ENCODE measurements at places on chromosomes 16 and 17.

DNA sequence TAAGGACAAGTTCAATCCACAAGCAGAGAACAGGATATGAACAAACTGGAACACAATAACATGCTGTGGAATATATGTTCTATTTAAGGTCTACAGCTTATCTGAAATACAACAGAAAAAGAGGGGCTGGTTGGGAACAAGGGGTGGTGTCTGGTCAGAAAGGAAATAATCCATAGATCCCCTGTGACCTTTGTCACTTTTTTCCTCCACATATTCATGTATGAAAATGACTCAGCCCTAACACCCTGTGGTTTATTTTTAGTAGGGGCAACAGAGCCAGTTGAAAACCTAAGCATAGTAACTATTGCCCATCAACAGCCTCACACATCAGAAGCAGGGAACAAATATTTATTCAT, 12.3 kb upstream of the SPAG9 start:
- DNase-seq: peak; percentile 11

DNA sequence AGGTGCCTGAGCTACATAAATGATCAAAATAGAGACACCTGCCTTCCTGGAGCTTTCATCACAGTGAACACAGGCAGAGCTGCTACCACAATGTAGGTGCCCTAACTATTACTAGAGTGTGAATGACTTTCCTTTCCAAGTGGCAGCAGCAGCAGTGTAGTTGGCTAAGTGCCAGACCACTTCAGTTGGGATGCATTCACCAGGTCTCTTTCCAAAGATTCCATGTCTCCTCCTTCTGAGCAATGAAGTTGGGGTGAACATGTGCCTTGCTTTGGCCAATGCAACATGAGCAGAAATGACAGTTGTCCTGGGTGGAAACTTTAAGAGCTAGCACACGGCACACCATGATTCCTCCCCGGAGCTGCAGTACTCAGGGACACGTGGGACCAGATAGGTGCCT, 23.3 kb upstream of the CACNG4 start:
- no peak for DNase-seq

DNA sequence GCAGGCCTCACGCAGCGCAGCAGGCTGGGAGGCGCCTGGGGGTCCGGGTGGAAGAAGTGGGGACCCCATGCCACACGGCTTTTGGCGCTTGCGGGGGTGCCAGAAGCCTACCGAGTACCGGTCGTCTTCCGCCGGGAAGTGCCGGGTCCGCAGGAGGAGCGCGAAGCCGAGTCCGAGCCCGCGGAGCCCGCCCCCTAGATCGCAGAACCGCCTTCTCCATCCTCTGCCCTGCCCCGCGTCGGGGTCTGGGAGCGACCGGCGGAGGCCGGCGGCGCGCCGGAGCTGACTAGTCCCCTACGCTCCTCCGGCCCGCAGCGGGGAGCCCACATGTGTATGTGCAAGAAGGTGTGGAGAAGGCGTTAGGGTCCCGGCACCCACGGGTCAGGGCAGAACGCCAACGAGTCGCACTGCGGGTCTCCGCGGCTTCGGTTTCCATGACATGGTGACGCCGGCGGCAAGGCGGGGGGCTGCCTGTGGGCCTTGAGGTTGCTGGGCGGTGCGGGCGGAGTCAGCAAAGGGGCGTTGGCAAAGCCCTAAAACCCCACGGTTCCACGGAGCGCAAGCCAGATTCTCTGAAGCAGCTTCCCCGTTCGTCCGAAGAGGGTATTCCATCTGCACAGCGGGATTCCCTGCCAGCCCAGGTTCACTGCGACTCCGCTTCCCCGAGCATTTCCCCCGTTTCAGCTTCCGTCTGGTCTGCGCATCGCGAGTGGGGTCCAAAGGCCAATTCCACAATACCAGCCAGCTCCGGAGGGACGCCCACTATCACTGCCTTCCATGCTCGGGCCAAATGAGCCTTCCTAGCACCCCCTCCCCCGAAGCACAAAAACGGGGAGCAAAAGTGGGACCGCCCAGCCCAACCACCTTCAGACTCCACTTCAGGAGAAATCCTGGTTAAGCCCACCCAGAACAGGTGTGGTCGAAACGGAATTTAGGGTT, 2.3 kb upstream of the LHX1 start:
- DNase-seq: no peak

GRCh38 chr16:9679213-9679767, 502.9 kb downstream of the GRIN2A start:
- no peak for DNase-seq

DNA sequence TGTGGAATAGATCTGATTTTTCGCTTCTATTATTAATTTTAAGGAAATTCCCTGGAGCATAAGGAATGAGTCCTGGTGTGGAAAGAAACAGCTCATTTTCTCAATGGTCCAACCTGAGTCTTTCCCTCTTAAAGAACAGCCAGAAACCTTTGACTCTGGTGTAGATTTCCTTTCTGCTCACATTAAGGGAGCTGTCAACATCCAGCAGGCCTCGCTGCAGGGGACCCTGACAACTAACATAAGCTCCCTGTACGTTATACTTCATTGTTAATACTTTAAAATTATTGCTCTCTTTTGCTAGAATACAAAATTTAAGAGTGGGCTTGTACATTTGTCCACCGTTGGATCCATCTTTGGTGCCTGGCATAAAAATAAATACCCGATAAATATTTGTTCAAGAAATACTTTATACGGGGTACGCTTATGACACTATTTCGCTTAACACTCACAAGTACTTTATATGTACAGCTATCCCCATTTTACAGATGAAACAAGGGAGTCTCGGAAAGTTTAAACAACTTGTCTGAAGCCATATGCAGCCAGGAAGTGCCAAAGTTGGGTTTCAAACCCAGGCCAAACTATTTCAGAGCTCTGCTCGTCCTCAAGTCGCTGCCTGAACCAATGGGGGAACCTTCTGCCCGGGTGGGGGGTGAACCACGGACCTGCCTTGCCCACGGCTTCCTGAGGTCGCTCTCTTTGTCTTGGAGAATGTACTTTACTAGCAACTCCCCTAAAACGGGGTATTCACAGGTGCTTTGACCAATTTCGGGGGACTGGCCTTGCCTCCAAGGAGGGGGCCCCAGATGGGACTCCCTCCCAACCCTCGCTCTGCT, 611 bp downstream of the SMARCE1 start:
- DNase-seq: peak; percentile 28

DNA sequence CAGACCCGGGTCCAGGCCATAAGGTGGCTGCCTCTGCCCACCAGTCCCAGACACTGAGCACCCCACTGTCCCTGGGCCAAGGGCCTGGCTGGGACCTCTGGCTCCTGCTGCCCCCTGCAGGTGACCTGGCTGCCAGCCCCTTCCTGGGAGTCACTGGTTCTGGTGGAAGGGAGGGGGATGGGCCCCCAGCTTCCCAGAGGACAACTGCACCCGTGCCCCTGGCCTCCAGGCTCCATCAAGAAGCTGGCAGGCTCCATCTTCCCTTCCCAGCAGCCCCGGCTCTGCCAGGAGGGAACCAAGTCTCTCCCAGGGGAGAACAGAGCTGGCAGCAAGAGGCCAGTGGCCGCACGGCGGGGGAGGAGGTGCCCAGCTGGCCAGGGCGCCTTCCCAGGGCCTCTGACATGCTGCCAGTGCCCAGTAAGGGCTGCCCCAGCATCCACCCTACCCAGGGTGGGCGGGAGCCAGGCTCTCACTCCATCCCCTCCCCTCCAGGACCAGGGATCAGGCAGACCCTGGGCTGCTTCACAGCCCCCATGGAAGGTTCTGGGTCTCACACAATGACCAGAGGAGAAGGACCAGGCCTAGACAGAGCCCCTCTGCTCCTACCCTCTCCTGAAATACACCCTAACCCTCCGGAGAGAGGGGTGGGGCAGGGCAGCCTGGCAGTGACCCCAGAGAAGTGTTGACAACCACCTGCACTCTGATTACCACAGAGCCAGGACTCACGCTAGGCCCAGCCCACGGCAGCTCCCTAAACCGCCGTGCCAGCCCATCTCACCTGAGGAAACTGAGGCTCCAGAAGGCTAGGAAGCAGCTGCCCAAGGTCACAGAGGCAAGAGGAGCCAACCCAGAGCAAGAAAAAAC, 3.6 kb downstream of the CLUH start:
- DNase-seq: no peak

DNA sequence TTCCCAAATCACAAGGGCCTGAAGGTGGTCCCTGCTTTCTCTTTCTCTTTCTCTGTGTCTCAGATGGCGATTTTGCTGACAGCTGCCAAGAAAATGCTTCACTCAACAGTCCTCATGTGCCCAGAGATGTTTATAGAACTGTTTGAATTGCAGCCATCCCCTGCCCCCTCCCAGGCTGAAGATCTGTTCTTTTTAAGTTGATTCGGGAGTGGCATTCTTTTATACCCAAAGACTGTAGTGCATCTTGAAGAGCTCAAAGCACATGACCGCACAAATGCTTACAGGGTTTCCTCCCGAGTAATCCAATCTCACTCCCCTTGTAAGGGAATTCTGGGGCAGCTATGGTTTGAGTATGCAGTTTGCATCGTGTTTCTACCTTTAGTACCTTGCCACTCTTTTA, 75.7 kb downstream of the SEC14L1 start:
- DNase-seq: no peak

GRCh38 chr17:36723459-36724025, 122.2 kb downstream of the MRM1 start:
- DNase-seq: no peak

- peak; percentile 87 for DNase-seq
Measured at GRCh38 chr16:31452631-31453106, 6.6 kb upstream of the ARMC5 start.

DNA sequence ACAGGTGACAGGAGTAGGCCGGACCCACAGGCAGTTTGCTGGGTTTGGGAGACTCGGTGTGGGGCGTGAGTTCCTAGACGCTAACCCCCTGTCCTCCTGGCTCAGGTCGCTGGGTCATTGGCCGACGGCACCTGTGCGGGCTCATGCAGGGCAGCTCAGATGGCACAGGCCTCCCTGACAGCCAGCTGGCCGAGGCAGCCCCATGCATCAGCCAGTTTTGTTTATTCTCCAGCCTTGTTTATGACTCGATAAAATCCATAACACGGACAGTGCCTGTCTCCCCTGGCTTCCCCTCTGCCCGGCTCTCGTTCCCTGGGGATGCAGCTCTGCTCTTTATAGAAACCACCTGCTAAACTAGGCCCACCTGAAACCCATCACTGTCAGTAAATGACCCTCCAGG, 46.0 kb downstream of the SDK2 start:
- DNase-seq: no peak

DNA sequence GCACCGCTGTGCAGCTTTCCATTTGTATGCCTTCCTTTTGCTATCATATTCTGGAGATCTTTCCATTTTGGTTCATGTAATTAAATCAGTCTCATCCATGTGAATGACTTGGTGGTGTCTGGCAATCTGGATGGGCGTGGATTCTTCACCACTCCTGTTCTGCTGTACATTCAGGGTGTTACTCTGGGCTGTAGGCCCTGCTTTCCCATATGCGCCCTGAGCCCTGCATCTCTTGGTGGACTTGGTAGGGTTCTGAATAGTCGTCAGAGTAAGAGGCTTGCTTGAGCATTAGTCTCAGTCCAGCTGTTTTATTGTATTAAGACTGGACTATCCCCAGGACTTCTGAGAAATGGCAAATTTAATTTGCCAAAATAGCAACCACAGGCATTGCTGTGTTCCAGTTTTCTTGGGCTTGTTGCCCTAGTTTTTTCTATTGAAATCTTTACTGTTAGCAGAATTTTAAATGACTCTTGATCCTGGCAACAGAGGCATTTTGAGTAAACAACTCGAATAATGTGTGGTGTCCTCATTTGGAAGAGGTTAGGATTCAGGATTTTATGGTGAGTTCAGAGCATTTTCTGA, 14.9 kb downstream of the BANP start:
- no peak for DNase-seq

GRCh38 chr16:48330189-48330840, 54.9 kb downstream of the SIAH1 start:
- DNase-seq: peak; percentile 16

DNA sequence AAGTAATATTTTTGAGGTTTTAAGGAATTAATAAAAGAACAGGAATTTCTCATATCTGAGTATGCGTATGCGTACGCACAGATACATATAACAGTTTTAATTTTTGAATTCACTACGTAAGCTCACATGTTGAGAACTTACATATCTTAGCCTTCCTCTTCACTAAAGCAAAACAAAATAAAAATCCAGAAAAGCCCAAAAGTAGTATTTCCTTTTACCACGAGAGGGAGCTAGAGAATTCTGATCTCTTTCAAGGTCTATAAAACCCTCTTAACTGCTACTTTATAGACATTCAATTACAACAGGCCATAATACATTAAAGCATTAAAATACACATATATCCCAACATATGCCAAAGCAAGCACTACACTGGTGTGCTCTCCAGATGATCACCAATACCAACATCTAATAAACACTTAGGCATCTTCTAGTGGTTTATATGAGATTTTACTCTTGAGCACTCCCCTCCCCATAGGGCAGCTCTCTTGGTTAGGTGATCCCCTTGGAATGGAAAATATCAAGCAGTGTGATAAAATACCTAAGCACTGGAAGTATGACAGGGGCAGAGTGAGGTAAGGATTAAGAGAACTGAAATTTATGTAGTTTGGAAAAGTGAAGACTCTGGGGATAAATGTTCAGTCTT, 94.0 kb downstream of the SKAP1 start:
- no peak for DNase-seq

- no peak for DNase-seq
Measured at GRCh38 chr17:7755095-7755890, 37.7 kb downstream of the DNAH2 start.

DNA sequence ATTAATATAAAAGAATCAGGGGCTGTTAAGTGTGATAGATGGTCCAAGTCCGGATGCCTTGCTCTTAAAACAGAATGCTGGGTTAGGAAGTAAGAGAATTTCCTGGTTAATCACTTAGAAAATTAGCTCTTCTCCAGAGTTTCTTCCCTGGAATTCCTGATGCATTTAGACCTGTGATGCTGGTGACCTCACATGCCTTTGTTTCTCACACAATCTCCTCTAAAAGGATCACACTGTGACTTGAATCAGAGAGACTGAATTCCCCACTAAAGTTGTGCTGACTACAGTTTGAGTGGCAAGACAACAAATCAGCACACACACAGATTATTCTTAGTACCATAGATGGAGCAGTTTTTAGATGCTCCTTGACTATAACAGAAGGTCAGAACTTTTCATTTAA, 4.4 kb upstream of the RNF43 start:
- no peak for DNase-seq

DNA sequence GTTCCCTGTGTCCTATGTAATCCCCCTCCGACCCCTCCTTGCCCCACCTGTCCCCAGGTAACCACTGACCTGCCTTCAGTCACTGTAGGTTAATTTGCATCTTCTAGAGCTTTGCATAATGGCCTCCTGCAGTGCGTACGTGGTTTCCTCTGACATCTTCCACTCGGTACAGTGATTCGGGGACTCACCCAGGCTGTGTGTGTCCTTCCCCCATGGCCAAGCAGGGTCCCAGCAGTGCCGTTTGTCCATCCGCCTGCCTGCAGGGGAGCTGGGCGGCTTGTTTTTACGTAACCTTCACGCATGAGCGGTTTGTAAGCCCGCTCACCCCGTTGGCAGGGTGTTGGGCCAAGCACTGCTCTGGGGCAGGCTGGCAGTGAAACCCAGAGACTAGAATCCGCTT, 7.9 kb downstream of the MAPK8IP3 start:
- no peak for DNase-seq

DNA sequence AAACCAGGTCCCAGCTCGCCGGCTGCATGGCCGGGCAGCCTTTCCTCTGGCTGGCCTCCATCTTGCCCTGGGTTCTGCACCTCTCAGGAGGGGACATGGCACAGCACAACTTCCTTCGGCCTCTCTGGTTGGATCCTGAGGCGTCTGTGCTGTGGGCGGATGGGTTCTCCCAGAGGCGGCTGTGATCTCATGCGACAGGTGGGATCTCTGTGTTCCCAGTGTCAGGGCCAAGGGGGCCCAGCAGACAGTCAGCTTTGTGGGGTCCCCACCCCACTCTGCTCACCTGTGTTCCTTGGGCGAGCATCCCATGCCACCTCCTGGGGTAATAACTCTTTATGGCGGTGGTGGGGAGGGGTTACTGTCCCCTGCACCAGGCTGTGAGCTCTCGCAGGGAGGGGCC, 35.8 kb downstream of the FA2H start:
- DNase-seq: no peak

Measured in brain microvascular endothelial cell (primary cell).